ENCODE measurements at places on chromosomes 7 and 10.

DNA sequence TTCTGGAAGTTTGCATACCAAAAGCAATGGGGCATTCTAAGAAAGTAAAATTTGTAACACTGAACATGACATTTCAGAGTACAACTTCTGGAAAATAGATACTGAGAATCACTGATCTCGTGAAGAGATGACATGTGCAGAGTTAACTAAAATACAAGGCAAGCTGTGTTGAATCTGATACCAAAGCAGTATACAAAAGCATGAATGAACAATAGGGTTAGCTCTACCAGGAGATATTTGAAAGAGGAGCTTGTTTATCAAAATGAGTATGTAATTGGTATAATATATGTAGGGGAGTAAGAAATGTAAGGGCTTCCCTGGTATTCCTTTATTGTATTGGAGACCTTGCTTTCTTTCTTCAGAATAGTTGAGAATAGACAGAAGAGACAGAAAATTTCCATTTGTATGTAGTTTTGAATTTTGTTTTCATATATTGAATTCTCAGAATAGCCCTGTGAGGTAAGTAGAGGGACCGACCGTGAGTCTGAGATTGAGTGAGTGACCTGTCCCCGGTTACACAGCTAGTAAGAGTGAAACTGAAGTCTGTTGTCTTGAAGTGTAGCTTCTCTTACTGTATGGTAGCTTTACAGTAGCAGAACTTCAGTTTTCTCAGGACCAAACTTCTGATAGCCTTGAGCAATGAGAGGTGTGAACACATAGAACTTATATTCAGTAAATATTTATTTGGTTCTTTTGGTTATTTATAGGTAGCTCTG is 5.0 kb downstream of the HBP1 start:
- no peak for DNase-seq

- DNase-seq, result no peak
Observed at GRCh38 chr7:18063149-18063901, 35.7 kb upstream of the PRPS1L1 start.

- DNase-seq, result no peak
Observed at GRCh38 chr10:124351481-124352220, 67.1 kb downstream of the OAT start.

- no peak for DNase-seq
Observed at GRCh38 chr10:14879124-14879927, 660 bp downstream of the SUV39H2 start.

DNA sequence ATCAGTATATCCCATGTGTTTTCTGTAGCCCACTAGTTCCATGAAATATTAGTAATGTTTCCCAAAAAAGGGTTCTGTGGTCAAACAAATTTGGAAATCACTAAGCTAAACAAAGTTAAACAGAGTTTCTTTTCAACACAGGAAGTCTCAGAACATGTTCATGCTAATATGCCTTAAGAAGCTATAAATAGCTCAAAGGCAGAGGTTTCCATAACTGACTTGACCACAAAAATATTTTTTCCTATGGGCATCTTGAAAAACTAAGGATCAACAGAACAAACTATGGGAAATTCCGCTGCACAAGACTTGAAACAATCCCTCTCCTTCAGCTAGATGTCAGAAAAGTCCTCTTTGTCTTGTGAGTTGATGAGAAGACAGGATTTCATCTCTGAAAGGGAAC is 59.7 kb downstream of the SEM1 start:
- DNase-seq, result no peak

- peak; percentile 58 for DNase-seq
Observed at GRCh38 chr7:146115851-146116520, 615 bp upstream of the CNTNAP2 start.

- DNase-seq, result no peak
Observed at GRCh38 chr7:134121632-134122139, 5.5 kb upstream of the LRGUK start.

GRCh38 chr7:33623267-33623666 is 282.1 kb upstream of the BMPER start:
- DNase-seq, result no peak

- peak; percentile 12 for DNase-seq
Observed at GRCh38 chr10:68598978-68599770, 39.0 kb downstream of the TET1 start.

- DNase-seq, result no peak
Observed at GRCh38 chr7:70214071-70214470, 615.8 kb downstream of the AUTS2 start.

GRCh38 chr10:71584902-71585563 is 134.5 kb downstream of the C10orf105 start:
- DNase-seq, result no peak

DNA sequence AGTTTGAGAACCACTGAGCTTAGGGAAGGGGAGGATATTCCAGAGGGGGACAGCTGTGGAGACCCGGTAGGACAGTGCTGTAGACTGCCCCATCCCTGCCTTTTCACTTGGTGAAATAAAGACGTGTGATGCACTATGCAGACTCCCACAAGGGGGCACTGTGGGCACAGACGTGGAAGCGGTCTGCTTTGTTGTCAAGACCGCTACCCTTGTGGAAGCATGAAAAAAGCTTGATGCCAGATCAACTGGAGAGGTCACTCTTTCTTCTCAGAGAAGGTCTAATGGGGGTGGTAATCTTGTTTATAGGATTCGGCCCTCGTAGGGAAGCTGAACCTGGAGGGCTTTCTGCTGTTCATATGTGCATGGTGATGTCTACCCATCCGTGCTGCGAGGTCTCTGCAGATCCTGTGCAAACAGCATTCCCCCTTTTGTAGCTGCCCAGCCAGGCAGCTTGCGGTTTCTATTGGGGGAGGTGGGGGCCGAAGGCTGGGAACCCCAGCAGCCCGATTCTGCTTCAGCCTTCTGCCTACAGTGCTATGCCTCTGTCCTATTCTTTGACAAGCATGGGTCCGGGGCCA is 13.7 kb downstream of the RPS24 start:
- DNase-seq, result peak; percentile 92

DNA sequence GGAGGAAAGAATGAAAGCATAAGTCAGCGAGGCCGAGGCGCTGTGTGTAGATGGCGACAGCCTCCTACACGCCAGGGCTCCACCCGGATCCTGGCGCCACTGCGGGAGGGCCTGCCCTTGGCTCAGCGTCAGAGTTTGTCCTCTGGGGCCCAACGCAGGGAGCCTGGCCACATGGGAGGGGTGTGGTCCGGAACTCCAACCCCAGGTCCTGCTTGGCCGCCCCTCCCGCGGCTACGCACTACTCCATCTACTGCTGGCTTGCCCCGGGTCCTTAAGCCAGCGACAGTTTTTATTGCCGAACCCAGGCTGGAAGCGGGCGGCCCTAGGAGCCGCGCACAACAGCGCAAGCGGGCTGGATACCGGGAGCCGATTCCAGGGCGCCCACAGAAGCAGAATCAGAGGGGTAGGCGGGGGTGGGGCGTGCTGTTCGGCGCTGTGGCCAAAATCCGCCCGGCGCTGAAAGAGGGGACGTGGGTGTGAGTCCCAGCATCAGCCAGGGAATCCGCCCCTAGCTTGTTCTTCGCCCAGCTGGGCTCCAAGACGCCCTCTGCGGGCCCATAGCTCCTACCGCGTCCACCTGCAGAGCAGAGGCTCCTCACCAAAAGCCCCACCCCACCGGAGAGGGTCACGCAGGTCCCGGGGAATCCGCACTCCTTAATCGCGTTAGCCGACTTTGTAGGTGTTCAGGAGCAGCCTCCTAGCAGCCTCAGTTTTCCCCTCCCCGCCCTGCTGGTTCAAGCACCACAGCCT is 4.5 kb downstream of the KAZALD1 start:
- peak; percentile 92 for DNase-seq

DNA sequence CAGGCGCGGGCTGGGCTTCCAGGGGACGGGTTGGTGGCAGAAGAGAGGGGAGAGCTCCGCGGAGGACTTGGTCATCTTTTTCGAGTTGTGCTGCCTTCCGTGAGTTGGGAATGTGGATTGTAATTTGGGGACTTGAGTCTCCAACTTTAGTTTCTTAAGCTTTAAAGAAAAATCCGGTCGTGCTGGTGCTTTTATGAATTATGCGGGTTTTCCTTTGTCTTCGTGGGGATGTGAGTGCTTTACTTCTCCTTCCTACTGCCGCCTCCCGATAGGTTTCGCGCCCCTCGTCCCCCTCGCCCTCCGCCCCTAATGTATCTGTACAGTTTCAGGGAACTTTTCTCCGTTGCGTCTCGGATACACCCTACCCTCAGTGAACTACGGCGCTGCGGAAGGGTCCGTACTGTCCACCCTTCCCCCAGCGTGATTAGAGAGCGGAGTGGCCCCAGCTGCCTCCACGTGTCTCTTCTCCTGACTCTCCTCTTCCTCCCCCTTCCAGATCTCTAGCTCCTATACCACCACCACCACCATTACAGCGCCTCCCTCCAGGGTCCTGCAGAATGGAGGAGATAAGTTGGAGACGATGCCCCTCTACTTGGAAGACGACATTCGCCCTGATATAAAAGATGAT is 649 bp downstream of the SCD start:
- peak; percentile 36 for DNase-seq

DNA sequence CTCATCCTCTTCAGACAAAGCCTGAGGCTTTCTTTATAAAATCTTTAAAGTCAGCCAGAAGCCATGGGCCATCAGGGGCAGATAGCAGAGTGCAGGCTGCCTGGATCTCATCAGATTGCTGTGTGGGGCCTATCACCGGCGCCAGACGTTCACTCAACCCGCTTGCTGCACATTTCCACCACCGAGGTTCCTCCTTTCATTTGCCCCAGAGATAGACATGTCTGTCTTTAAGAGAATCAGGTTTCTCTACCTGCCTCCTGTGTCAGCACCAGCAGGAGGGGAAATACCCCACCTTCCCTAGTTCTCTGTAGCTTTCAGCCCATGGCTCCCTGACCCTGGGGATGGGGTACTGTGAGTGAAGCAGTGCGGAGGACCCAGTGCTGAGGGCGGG is 22.0 kb downstream of the SLC18A2 start:
- no peak for DNase-seq

DNA sequence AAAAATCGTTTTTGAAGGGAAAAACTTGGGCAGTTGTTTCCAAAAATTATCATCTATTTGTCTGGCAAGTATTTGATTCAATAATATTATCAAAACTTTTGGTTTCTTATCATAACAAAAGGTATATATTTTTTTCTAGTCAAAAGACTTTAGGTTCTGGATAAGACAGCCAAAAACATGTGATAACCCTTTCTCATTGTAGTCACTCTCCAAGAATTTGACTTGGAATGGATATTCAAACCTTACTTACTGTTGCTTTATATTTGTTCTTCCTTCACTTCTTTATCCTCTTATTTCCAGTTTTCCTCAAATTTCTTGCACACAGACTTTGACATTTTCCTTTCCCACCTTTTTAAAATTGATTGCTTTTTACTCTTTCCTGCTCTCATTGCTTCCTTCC is 140.9 kb upstream of the FAM3C start:
- DNase-seq, result no peak

DNA sequence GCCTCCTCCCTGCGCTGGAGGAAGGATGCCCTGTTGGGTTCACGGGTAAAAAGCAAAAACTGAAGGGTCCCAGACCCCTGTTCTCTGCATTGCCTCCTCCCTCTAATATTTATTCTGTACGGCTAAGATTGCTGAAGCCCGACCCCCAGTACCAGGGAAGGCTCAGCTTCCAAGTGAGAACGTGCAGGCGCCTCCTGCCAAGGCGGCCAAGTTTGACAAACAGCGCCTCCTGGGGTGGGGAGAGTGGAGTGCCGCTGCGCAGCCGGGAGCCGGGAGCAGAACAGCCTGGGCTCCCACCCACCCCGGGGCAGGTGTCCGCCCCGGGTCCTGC is 4.7 kb upstream of the EBF3 start:
- peak; percentile 85 for DNase-seq

- no peak for DNase-seq
Observed at GRCh38 chr7:157263156-157263555, 73.6 kb upstream of the DNAJB6 start.

- DNase-seq, result no peak
Observed at GRCh38 chr7:34354899-34355298, 303.1 kb upstream of the NPSR1 start.

DNA sequence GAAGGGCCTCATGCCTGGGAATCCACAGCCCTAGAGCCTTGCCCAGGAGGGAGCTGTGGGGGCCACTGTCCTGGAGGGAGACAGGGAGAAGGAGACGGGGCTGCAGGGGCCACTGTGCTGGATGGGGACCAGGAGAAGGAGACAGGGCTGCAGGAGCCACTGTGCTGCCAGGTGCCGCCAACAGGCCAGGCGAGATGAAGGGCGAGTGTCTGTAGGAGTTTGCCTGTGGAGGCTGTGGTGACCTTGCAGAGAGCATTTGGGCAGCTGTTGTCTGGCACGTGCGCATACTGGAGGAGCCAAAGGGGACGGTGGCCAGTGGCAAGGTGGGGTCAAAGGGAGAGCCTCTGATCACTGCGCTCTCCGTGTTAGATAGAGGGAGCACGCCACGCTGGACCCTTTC is 79.2 kb downstream of the NKX6-2 start:
- no peak for DNase-seq

DNA sequence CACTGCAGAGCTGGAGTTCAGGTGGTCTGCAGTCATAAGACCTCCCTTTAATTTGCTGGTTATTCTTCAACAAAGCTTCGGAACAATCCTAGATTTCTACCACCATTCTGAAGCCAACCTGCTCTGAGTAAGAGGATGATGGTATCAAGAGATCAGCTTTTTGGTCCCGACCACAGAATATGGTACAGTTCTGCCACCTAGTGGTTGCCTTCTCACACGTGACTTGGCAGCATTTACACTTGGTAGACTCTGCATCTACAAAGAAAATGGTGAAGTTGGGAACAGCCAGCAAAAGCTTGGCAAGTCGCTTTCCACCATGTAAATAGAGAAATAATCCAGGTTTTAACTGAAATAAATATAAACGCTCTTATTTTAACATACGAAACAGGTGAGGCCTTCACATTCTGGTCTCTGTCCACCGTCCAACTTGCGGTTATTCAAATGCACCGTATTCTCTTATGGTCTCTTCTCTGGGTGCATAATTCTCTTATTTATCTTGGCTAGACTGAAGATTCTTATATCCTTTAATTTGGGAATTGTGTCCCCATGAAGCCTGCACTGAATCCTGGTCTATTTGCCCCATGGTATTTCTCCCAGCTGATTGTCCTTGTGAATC is 173.9 kb upstream of the GRM3 start:
- peak; percentile 80 for DNase-seq

- DNase-seq, result no peak
Observed at GRCh38 chr10:77776487-77776886, 138.9 kb upstream of the KCNMA1 start.

DNA sequence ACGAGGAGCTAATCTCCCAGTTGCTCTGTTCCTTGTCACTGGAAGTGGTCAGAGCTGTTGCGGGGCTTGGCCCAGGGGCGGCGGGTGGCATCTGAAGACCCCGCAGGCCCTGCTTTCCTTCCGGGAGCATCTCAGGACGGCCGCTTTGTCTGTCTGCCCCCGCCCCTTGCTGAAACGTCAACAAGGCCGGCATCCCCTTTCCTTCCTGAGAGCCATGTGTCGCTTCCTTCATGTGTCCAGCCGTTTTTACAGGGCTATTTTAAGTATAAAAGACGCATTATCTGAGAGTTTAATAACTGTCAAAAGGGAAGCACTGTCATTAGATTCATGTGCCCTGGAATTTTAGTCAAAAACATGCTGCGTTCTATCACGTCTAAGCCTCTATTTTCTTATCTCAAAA is 110.4 kb downstream of the CUX1 start:
- DNase-seq, result no peak

- no peak for DNase-seq
Observed at GRCh38 chr10:569961-570627, 119.4 kb downstream of the DIP2C start.

- DNase-seq, result no peak
Observed at GRCh38 chr10:113261611-113262091, 291.2 kb upstream of the HABP2 start.

GRCh38 chr10:5860066-5860465 is 29.6 kb downstream of the ANKRD16 start:
- no peak for DNase-seq

- DNase-seq, result no peak
Observed at GRCh38 chr10:14611968-14612693, 162.6 kb downstream of the FAM107B start.

GRCh38 chr7:73960548-73960947 is 67.4 kb upstream of the ELN start:
- no peak for DNase-seq

Measured in WERI-Rb-1 (cell line).